NCI-H1436 (cell line): ENCODE measurements at places on chromosomes 2 and 18.

DNA sequence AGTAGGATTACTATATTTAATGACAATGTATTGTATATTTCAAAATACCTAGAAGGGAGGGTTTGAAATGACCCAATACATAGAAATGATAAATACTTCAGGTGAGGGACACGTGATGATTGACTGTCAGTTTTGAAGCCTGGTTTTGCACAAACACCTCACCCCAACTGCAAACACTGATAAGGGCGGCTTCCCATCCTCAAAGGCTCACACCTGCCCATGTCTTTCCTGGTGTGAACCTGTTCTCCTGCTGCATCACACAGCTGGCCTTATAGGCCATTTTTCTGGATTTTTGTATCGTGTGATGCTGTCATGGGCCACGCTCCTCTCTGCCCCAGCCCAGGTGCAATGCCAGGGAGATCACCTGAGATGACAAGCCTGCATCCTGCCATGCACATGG is 166.5 kb upstream of the NCK2 start:
- DNase-seq = no peak

DNA sequence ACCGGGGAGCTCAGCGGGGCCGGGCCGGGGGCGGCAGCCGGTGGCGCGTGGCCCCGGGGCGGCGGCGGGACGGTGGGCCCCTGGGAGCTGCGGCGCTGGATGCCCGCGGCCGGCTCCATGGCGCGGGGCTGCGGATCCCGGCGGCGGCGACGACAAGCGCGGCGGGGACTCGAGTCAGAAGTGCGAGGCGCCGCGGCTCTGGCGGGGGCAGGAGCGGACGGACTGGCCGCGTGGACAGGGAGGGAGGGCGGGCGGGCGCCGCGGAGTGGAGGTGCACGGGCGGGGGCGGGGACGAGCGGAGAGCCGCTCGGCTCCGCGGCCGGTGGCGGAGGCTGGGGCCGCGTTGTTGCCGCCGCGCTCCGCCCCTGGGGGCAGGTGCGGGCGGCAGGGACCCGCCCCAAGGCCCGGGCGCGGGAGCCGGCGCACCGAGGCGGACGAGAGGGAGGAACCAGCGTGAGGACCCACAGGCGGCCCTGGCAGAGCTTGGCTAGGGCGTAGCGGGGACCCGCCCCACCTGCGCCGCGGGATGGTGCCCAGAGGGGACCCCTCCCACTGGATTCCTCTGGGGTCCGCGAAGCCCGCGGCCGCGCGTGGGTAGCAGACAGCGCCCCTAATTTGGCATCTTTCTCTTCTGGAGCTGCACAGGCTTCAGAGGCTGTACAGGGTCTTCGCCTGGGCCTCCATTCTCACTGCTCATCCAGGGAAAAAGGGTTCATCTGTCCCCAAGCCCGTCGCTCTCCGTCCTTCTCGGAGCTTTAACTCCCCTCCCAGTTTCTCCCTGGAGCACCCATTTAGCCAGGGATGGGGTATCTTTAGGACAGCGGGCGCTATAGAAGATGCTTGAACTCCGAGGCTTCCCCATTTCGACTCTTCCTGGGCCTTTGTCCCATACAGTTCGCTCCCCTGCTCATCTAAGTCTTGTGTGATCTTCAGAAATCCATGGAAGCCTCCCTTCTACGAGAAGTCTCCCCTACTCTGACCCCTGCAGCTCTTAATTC is at the start of gene TMEM163:
TMEM163 (minus strand) TSS at position 184 of the 998 bp plus-strand sequence.
- peak; percentile 14 for DNase-seq

GRCh38 chr18:65938592-65939372 is 188.0 kb downstream of the CDH7 start:
- peak; percentile 26 for DNase-seq

- DNase-seq = no peak
These were observed 11.7 kb downstream of the CDH7 start for GRCh38 chr18:65762556-65762955.

DNA sequence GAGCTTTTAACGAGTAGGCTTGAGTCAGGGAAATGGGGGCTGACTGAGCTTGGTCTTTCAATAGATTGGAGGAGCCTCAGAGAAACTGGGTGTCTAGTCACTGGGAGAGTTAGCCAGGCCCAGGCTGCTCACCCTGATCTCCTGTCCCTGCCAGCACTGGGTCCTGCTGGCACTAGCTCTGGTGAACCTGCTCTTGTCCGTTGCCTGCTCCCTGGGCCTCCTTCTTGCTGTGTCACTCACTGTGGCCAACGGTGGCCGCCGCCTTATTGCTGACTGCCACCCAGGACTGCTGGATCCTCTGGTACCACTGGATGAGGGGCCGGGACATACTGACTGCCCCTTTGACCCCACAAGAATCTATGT is 720 bp downstream of the KRTCAP3 start:
- DNase-seq = no peak

DNA sequence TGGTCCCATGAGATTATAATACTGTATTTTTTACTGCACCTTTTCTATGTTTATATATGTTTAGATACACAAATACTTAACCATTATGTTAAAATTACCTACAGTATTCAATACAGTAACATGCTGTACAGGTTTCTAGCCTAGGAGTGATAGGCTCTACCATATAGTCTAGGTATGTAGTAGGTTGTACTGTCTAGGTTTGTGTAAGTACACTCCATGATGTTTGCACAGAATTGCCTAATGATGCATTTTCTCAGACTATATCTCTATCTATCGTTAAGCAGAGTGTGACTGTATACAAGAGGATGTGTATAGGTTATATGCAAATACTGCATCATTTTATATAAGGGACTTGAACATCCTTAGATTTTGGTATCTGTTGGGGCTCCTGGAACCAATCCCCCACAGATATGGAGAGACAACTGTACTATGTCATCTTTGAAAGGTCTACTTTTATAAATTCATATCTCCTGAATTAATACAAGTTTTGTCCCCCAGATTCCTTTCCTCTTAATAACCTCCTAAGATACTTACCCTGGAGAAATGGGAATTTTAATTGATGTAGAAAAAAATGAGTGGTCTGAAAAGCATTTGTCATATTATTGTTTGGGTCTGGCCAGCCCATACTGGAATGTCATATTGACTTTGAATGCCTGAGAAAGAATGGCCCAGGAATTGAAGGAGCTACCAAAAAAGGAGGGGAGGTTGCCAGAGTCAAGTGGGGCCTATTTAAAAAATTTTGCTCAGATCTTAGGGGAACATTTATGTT is 36.6 kb downstream of the EHBP1 start:
- DNase-seq = no peak

DNA sequence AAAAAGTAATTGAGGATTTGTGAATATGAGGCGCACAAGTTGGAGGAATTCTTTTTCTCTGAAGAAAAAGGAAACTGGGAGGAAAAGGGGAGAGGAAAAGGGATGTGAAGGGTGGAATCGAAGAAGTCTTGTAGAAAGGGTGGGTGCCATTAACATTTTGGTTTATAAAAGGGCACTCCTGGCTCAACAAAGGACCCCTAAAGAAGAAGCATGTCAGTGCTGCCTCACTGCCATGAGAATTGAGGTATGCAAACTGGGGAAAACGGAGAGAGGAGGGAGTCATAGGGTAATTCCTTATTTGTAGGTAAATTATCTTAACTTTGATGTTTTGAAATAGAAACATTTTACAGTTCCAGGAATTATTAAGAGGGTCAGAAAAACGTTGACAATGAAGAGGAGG is 207.2 kb downstream of the NAPG start:
- no peak for DNase-seq

DNA sequence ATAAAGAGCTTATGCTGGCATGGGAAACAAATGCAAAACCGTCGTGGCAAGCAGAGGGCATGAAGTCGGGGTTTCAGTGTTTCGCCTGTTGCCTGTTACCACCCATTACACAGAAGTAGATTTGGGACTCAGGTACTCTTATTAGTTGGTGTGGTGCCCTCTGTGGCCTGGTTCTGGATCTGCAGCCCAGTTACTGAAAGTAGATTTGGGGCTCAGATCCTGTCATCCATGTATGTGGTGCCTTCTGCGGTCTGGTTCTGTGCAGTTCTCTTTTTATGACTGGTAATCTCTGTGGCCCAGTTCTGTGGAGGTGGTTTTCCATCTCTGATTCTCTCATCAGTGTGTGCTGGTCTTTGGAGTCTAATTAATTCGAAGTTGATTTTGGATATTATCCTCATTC is 45.2 kb downstream of the ADNP2 start:
- DNase-seq = no peak

DNA sequence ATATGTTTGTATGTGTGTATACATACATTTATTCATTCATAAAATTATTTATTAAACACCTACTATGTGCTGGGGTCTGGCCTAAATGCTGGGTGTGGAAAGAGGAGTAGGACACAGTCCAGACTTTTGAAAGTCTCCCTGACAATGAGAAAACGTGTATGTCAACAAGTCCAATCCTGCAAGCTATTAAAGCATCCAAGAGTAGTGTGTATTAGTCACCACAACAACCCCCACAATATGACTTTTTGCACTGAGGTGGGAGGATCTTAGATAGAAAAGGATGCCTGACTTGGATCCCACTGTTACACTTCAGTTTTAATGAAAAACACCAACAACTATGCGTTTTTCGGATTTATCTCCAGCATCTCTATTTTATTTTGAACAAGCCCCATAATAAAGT is 446.4 kb downstream of the EPHA4 start:
- DNase-seq = no peak

DNA sequence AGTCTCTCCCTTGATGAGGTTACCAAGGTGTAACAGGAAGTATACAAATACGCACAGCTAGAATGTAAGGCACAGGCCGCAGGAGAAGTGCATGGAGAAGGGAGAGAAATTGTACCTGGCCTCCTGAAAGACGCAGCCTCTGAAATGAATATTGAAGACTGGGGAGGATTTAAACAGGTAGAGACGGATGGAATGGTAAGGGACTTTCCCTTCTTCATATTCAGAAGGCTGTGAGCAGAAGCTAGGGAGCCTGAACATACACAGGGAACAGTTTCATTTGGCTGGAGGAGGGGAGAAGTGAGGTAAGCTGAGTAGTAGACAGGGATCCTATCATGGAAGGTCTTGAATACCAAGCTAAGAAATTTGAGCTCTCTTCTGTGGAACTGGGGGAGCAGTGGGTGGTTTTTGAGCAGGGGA is 112.7 kb downstream of the ANKRD44 start:
- DNase-seq = no peak

- DNase-seq = peak; percentile 65
These were observed 54.3 kb downstream of the TMX3 start for GRCh38 chr18:68660354-68661183.

DNA sequence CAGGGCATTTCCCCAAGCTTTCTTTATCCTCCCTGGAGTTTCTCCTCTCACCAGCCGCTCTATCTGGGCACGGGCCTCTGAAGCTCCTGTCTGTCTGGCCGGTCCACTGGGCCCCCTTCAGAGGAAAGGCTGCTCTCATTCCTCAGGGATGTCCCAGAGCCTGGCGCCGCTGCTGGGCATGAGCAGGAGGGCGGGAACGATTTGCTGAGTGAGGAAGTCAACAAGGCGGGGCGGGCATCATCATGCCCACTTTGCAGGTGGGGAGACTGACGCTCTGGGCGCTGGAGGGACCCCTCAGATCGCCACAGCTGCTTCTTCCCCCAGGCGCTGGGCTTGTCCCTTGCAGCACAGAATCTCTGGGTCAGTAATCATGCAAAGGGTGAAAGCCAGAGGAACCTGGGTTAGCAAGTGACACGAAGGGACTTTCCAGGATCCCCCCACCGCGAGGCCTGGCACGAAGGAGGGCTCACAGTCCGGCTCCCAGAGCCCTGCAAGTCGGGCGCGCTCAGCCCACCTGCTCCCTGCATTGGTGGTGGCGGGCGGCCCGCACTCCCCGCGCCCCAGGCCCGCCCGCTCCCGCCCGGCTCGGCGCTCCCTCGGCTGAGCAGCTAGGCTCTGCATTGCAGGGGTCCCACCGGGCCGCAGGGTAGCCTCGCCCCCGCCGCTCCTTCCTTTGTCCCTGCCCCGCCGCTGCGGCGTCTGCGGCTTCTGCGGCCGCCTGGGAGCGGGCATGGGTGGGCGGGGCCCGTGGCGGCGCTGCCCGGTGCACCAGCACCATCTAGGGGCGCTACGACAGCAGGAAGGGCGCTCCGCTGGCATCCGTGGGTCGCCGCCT is 157.8 kb downstream of the CYRIA start:
- peak; percentile 52 for DNase-seq

- DNase-seq = no peak
These were observed 8.7 kb upstream of the TEX261 start for GRCh38 chr2:71003396-71003795.

DNA sequence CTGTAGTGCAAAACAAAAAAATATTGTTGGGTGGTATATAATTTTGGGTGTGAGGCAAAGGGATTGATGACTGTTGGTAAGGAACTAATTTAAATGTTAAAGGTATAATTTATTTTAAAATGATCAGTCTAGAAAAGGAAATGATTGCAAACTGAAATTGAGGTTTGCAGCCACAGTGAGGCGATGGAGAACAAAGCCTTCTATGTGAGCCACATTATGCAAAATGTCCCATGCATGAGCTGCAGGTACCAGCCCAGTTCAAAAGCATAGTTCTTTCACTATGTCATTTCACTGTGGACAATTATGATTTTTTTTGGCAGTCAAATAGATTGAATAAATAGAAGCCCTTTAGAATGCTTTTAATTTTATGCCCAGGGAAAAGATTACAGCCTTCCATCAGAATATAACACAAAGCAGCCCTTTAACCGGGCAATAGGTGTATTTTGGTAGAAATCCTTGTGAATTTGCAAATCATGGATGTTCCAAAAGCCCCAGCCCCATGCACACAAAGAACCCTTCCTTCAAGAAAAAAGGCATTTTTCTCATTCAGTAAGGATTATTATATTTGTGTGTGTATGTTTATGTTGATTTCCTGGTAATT is 1.7 kb downstream of the MAP2 start:
- DNase-seq = peak; percentile 48

- no peak for DNase-seq
These were observed 49.1 kb upstream of the PIK3C3 start for GRCh38 chr18:41905786-41906527.

GRCh38 chr2:224208007-224208406 is 168.9 kb upstream of the SERPINE2 start:
- DNase-seq = no peak

DNA sequence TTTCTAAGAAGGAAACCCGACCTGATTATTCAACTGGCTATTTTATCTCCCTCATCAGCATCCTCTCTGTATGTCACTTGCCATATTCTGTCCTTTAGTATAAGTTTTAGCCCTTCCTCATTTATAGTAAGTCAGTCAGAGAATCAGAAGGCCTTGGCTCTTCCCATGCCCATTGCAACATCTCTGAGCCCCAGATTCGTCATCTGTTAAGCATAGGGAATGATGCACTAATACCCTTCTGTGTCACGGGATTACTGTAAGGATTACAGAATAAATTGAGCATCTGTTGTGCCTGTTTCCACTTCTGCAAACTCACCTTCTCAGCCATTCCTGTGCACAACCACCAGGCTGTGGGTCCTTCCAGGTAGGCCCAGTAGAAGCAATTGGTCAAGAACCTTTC is 258.1 kb upstream of the RAB12 start:
- DNase-seq = no peak
